NCI-H1436 (cell line): ENCODE measurements at places on chromosomes 5 and 9.

GRCh38 chr5:107954254-107954653 lies 283.5 kb upstream of the EFNA5 start:
- no peak for DNase-seq

DNA sequence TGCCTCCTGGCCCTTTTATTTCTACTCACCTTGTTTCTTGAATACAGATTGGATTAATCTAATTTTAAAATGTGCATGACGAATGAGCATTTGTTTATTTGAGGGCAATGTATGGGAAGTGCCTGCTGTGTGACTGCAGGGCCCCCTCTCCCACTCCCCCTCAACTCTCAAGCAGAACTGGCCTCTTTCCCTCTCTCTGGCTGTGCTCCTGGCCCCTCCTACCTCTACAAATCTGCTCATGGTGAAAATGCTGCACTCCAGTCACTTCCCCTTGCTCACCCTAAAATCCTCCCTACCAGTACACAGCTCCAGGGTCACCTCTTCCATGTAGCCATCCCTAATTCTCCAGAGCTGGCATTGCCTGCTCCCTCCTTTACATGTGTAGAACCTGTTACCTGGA lies 17.2 kb upstream of the NDST1 start:
- no peak for DNase-seq

DNA sequence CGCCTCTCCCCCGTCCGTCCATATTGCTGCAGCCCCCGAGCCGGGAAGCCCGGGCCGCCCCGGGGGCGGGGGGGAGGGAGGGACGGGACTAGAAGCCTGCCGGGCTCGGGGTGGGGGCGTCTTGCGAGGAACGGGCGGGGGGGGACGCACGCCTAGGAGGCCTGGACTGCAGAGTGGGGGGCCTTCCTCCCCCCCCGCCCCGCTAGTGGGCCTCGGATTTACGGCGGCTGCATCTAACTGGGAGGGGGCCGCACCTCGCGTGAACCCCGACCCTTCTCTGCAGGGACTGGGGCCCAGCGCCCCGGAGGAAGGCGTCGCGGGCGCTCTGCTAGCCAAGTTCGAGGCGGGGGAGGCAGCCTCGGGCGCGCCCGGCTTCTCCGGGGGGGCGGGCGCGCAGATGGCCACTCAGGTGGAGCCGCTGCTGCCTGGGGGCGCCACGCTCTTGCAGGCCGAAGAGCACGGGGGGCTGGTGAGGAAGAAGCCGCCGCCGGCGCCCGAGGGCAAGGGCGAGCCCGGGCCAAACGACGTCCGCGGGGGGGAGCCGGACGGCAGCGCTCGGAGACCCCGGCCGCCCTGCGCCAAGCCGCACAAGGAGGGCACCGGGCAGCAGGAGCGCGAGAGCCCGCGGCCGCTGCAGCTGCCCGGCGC lies at the start of gene LARP1:
Gene LARP1, plus strand, starts transcription at position 17 of the 648 bp plus-strand sequence. Its CDS starts 381 bp downstream, at position 398.
- DNase-seq, result no peak

DNA sequence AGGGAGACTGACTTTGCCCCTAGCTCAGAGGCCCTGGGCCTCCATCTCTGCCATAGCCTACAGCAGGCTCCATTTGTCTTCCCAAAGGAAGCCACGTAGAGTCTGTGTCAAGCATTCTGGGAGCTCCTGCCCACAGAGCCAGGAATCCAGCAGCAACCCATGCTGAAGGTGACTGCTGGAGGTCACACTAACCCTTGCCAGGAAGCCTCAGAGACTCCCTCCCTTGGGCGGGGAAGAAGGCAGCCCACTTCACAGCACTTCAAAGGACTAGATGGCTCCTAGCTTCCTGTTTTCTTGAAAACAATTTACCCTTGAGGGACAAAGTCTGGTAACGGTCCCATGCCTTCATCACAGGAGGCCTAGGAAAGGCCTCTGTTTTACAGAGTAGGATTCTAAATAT lies 1.7 kb downstream of the CKMT2 start:
- no peak for DNase-seq

DNA sequence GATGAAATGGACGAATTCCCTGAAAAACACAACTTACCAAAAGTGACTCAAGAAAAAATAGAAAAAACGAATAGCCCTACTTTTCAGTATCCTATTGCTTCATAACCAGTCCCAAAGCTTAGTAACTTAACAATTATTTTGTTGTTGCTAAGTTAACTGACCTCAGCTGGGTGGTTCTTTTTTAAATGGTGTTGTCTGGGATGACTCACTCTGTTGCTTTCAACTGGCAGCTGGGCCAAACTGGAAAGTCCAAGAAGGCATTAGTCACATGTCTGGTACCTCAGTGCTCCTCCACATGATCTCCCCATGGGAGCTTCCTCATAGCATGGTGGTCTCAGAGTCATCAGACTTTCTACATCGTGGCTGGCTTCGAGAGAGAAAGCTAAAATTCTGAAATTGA lies 47.8 kb upstream of the ADAMTS2 start:
- DNase-seq, result no peak

DNA sequence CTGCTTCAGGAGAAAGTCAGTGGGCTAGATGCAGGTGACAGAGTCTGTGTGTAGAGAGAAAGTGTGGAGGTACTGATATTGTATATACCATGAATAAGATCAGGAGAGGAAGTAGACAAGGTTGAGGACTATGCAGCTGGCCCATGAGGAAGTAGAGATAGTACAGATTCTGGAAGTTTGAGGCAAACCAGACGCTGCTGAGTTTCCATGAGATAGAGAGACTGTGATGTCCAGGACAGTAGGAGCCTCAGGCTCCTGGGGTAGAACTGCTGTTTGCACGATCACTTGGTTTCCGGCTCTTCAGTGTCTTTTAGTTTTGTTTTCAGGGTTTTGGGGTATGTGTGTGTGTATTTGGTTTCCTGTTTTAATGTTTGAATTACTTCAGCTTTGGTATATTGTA lies 13.6 kb downstream of the OTULINL start:
- DNase-seq, result no peak

DNA sequence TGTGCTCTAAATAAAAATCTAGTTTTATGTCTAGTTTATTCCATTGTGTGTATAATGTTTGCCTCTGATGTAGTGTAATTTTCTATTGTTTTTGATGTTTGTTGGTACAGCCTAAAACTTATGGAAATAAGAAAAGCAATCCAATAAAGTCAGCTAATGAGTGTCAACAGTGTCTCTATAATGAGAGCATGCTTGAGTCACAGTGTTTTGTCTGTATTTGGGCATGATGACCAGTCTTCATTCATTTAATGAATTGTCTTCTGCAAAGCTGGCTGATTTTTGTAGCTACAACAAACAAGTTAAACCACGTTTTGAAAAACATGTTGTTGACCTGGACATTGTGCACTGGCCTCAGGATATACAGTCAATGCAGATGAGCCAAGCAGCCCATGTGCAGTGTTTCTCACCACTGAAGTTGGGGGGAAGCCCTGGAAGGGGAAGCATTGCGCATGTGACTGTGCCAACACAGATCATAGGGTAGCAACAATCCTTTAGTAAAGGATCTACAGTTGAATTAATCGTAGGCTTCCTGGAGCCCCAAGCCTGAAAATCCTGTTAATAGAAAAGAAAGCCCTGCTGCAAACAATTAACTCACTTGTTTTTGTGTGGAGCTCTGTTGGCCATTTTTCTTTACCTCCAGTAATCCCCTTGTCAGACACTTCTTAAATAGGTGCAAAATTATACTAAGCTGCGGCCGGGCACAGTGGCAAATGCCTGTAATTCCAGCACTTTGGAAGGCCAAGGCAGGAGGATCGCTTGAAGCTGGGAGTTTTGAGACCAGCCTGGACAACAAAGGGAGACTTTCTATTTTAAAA lies 88.0 kb downstream of the INIP start:
- DNase-seq, result no peak

- no peak for DNase-seq
Measured at GRCh38 chr9:27344776-27345175, 47.8 kb upstream of the EQTN start.

DNA sequence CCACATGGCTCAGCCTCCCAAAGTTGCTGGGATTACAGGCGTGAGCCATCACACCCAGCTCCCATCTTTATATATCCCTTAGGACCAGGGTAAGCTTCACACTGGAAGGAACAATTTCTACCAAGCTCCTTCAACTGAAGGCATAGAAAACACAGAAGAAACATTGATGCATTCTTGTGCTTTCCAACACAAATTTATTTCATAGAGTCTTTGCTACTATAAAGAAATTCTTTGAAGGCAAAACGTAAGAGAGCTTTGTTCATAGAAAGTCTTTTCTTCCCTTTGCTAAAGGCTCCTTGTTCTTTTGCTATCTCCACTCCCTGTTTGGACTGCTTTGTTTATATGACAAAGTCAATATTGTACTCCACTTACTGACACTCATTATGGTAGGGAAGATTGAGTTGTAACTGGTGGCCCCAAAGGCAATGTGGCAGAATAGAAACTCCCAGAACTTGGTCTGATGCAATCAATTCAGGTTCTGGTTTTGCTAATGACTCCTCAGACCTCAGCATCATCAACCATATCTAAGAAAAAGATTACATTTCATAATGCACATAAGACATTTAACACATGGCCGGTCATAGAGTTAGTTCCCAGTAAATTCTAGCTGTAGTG lies 97.4 kb upstream of the CLINT1 start:
- DNase-seq, result no peak

DNA sequence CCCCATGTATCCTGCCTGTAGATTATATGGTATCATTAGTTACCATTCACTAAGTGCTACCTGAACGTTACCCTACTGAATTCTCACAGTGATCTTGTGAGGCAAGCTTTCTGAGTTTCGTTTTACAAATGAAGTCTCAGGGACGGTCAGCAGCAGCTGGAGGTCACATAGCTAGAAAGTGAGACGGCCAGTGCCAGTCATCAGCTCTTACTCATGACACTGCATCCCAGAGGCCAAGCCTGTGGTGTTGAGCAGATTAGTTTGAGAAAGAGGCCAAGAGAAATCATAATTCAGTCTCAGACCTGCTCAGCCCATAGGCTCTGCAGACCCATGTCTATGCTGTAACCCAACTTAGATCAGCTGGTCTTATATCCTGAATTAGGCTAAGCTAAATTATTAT lies 95.7 kb upstream of the EGFLAM start:
- DNase-seq, result no peak
